ENCODE measurements at places on chromosomes 16 and 17.
A peak's percentile ranks its signal among the peaks of the same experiment; 100 is the strongest.

DNA sequence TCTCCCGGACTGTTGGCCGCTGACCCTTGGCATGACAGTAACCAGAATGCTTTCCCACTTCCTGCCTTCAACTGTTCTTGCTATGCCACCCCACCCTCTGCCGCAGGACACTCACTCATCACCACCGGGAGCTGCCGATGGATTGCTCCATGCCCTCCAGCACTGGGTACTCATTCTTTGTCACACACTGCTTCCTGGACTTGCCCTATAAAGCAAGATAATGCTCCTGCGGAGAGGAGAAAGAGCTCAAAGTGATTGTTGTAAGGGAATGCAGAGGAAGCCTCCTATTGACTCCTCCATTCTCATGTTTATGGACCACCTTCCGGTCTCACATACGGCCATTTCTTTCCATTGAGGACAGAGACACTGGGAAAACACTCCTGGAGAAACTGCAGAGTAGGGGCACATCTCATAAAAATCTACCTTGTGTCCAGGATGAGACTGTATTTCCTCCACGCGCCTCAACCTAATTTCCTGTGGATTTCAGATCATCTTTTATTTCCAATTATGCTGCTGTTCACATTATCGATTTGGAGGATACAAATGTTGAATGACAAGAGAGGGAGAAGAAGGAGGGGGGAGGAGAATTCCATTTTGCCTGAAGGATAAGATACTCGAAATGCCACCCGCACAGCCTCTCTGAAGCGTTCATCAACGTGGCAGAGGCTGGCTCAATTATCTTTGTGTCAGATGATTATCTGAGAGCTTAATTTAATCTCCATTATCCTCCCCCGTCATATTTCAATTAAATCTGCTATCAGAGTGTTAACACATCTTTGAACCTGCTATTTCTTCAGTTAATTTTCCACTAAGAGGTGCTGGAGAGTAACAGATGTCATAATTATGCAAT, 486.1 kb upstream of the SALL1 start:
- DNase-seq, result no peak

GRCh38 chr16:52099382-52099781, 447.6 kb downstream of the TOX3 start:
- no peak for DNase-seq

- DNase-seq, result no peak
Observed at GRCh38 chr17:73231395-73231794, 30.3 kb downstream of the CPSF4L start.

DNA sequence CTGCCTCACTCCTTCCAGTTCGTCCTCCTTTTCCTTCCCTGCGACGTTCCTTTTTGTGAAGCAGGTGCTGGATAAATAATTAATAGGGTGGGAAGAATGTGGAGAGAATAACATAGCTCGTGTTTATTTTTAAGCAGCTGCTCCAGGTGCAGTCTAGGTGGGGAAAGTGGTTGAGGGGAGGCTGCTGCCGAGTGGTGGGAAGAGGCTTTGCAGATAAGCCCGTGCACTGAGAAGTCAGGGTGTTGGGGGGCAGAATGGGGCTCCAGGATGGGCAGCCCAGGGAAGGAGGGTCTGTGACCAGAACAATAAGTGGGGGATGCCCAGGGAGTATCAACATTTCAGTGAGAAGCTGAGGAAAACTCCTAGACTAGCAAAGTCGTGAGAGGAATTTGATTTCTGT, 300.5 kb downstream of the CPPED1 start:
- DNase-seq, result no peak

GRCh38 chr17:74524653-74525464, 6.4 kb downstream of the CD300LB start:
- DNase-seq, result no peak

- no peak for DNase-seq
Observed at GRCh38 chr17:68097161-68097805, 61.7 kb downstream of the KPNA2 start.

GRCh38 chr17:20992987-20993862, 49.6 kb downstream of the USP22 start:
- DNase-seq, result peak; percentile 69

- DNase-seq, result no peak
Observed at GRCh38 chr16:69691980-69692911, 34.1 kb downstream of the NQO1 start.

Measured in CD4-positive, alpha-beta T cell treated with Interleukin-4 for 1 hour (primary cell).